SK-N-SH treated with all-trans-retinoic acid at 6 μM for 48 hours (cell line): ENCODE measurements at places on chromosomes 5 and 9.

GRCh38 chr5:61347080-61347479 lies 15.0 kb downstream of the ZSWIM6 start:
- no peak for ATAC-seq

DNA sequence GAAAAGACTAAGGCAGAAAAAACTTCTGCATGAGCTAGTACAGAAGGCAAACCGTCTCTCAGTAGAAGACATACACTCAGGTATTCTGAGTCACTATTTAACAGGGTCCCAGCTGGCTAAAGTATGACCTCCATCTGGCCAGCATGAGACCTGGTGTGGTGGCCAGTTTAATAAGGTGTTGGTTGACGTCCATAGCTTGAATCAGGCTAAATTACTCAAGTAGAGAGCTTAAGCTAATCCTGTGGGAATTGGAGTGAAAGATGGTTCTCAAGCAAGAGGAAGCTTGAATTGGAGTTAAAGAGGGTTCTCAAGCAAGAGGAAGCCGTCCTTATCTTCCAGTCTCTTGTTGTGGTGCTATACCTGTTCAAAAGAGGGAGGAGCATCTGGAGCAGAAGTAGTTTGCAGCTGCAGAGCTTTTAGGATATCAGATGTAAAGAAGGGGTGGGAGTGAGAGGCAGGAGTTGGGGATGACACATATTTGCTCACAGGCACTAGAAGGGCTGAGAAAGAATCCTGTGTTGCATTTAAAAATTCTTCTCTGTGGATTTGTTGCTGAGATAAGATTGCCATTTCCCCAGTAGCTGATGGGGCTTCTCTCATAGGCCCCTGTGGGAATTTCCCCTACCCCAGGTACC lies 136.1 kb upstream of the RUSC2 start:
- ATAC-seq, result no peak

DNA sequence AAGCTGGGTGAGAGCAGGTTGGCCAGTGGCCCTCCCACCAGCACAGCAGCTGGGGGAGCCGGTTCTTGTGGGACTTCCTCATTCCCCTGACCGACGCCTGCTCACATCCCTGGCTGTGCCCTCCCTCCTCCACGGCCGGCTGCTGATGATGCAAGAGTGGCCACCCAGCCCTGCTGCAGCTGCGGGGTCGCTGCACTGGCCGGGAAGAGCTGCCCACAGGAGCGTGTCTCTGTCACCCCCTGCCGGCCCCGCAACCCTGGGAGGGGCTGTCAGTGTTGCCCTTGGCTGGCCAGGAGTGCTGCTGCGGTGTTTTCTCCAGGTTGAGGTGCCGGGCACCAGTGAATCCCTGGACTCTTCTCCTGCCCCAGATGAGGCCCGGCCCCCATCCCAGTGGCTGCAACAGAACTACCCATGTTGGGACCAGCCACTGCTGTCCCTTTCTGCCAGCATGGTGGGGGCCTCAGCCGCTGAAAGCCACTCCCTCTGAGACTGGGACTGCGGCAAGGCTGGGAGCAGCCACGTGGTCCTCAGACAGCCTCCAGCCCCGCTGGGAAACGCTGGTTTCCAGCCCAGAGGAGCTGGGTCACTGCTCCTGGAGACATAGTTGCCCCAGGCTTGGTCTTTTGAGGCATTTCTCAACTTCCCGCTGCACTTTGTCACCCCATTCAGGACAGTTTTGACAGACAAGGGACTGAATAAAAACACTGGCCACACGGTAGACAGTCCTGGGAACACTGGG lies 739 bp downstream of the CARD9 start:
- peak; percentile 21 for ATAC-seq

DNA sequence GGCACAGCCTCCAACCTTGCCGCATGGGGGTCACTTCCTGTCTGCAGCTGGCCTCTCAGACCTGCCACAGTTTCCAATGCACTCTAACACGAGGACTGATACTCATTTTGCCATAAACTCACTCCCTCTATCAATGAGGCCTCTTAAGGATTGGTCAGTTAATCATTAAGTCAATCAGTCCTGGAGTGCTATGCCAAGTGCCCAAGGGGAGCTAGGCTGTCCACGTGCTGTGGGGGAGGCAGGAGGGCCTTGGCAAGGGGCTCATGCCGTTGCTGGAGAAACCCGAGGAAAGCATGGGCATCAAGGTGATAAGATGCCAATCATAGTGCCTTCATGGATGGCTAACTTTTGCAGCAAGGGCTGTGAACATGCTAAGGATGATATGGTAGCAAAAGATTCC lies 1.7 kb upstream of the ALDH1B1 start:
- no peak for ATAC-seq

- ATAC-seq, result no peak
Observed at GRCh38 chr9:84393266-84393950, 52.9 kb upstream of the SLC28A3 start.

DNA sequence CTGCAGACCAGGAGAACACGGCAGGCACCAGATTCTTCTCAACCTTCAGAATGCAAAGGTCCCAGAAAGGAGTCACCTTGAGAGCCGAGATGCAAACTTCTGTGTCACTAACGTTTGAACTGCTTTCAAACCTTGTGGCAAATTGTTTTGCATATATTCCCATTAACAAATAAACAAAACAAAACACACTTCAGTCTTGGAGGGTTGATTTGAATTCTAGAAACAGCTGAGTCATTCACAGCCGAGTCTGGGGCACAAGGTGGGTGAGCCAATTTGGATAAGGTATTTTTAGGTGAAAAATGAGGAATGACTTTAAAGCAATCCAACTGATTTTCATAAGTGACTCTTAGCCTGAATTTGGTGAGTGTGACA lies 38.8 kb upstream of the ANKRD33B start:
- no peak for ATAC-seq

- no peak for ATAC-seq
Observed at GRCh38 chr5:138626333-138626944, 51.2 kb upstream of the HSPA9 start.

GRCh38 chr5:78547731-78548615 lies 100.6 kb downstream of the LHFPL2 start:
- no peak; the same call in 2 of the 3 replicates for ATAC-seq

DNA sequence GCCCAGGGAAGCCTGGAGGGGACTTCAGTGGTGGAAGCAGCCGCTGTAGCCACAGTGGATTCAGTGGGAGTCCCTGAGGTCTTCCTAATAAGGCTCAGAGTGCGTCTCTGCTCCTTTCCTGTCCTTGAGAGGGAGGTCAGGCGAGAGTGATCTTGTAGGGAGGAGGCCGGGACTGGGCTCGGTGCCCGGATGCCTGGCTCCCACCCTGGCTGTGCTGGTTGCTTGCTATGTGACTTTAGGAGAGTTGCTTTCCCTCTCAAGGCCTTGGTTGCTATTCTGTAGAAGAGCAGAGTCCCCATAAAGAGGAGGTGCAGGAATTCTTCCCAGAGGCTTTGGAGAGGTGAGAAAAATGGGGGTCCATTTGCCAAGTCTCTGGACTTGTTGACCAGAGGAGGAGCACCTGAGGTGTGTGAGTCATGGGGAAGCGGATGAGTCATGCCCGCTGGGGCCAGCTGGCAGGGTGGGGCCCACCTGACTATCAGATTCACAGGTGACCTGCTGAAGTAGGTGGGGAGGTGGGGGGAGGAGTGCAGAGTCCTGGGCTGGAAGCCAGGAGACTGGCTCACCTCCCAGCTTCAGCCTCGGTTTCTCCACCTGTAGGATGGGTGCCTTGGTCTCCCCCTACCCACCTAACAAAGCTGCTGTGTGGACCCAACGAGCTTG lies 13.8 kb downstream of the GSN start:
- ATAC-seq, result no peak

- no peak for ATAC-seq
Observed at GRCh38 chr9:23145467-23145866, 680.6 kb downstream of the ELAVL2 start.

DNA sequence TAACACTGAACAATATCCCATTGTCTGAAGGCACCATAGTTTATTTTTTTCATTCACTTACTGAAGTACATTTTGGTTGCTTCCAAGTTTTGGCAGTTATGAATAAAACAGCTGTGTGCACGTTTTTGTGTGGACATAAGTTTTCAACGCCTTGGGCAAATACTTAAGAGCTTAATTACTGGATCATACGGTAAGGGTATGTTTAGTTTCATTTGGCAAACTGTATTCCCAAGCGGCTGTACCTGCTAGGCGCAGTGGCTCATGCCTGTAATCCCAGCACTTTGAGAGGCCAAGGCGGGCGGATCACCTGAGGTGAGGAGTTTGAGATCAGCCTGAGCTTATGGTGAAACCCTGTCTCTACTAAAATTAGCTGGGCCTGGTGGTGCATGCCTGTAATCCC lies 63.7 kb upstream of the FAM120A start:
- ATAC-seq, result no peak

GRCh38 chr5:64594601-64595000 lies 88.8 kb downstream of the RGS7BP start:
- no peak for ATAC-seq

- no peak for ATAC-seq
Observed at GRCh38 chr5:42570966-42571960, 148.0 kb downstream of the GHR start.

- peak; percentile 97 for ATAC-seq
Observed at GRCh38 chr9:37650873-37651768, at the start of gene FRMPD1. FRMPD1 (plus strand) TSS chr9:37650954; CDS start chr9:37692642, 41,688 bp downstream.

DNA sequence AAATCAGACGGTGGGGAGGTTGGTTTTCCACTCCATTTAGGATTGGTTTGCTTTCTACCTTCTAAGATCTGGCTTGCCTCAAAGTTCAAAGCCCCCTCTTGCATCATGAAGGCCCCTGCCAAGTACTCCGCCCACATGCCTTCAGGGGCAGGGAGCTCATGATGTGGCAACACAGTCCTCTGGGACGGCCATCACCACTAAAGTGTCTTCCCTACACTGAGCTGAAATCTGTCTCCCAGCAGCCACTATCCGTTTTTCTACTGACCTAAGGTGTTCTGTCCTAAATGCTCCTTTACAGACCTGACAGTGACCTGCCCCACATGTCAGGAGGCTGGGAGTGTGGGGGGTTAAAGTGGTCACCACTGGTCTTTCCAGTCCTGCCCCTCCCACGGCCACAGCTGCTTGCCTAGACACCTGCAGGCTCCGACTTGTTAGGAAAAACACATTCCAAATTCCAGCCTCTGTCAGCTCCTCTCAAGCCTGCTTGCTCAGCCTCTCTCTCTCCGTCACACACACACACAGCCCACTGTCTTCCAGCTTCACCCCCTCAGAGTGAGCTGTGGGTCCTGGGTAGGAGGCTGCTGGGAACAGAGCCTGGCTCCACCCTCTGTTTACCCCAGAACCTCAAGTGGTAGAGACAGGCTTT lies 44.9 kb downstream of the SHB start:
- no peak for ATAC-seq

GRCh38 chr5:113806250-113806649 lies 292.8 kb downstream of the YTHDC2 start:
- peak; percentile 73 for ATAC-seq

DNA sequence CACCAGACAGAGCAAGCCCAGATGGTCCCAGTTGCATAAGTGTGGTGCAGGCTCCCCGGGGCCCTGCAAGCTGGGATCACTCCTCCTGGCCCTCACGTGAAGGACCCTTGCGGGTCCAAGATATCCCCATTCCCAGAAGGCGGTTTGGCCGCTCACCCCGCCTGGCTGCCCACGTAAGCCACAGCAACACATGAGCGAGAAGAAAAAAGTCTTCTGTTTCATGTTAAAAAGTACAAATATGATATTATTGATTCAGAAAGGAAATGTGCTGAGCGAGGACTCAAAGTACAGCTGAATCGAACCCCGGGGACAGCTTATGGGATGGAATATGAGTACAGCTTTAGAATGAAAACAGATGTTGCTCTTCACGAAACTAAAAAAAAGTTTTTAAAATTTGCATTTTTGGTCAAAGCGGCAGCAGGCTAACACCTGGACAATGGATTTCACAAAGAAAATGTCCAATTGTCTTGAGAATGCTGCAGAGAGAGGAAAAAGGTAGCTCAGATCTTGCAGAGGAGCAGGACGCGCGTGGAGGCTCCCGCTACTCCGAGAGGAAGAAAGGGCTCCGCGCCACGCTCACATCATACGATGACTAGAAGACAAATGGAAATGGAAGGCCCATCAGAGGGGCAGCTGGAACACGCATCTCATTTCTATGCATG lies 427.6 kb downstream of the IRX1 start:
- no peak for ATAC-seq

GRCh38 chr5:147485046-147485445 lies 24.8 kb downstream of the DPYSL3 start:
- ATAC-seq, result no peak

- no peak for ATAC-seq
Observed at GRCh38 chr9:95769473-95769872, 106.0 kb upstream of the ERCC6L2 start.

GRCh38 chr5:28473531-28474107 lies 1435.2 kb upstream of the CDH9 start:
- ATAC-seq, result no peak

DNA sequence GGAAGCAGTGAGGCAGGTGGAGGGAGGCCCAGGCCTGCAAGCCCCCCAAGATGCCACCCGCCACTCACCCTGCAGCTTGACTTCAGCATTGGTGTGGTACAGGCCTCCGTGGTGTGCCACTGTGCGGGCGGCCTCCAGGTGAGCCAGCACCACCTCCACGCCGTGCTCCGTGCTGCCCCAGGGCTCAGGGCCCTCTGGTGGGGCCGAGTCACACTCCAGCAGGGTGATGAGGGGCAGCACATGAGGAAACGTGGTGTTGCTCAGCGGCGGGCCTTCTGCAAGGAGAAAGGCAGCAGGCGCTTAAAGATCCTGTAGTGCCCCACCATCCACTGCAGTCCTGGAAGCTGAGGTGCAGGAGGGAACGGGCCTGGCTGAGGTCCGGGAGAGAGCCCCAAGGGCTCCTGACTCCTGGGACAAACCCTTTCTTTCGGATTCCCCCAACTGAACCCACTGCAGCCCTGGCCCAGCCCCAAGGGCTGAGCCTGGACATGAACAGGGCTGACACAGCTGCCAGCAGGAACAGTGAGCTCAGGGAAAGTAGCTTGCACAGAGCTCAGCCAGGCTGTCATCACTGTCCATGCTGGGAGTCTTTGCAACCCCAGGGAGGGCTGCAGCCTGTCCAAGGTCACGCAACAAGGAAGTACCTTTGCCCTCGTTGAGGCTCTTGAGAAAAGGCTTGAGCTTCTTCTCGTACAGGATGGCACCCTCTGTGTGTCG lies 4.7 kb upstream of the TOR2A start:
- ATAC-seq, result no peak

DNA sequence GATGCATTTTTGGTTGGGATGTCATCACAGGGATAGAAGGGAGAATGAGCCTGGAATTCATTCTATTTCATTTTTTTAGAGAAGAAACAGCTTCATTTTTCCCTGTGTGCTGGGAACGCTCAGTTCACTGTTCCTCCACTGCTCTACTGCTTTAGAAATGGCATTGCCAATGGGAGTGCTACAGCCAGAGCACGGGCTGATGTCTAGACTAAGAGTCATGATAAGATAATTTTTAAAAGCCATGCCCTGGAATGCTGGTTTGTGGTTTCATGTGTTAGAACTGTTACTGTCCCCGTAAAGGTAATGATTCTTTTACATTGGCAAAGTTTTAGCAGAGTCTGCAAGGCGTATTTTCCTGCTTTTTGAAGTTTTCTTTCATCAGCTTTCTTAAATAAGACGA lies 119.6 kb downstream of the SEMA6A start:
- ATAC-seq, result peak; percentile 90

- no peak for ATAC-seq
Observed at GRCh38 chr5:11909471-11909870, 5.2 kb upstream of the CTNND2 start.
